ENCODE measurements at places on chromosomes 4 and X.

GRCh38 chr4:20049889-20050288 is 201.8 kb upstream of the SLIT2 start:
- H3K4me3 ChIP-seq = no peak overlapping the region
- no peaks in the 10 kb centered on the region for H3K36me3 ChIP-seq
- H3K4me1 ChIP-seq = no peaks in the 10 kb centered on the region
- no peak overlapping the region for H3K27ac ChIP-seq
- no peaks in the 10 kb centered on the region for H3K27me3 ChIP-seq
- DNase-seq = no peak

DNA sequence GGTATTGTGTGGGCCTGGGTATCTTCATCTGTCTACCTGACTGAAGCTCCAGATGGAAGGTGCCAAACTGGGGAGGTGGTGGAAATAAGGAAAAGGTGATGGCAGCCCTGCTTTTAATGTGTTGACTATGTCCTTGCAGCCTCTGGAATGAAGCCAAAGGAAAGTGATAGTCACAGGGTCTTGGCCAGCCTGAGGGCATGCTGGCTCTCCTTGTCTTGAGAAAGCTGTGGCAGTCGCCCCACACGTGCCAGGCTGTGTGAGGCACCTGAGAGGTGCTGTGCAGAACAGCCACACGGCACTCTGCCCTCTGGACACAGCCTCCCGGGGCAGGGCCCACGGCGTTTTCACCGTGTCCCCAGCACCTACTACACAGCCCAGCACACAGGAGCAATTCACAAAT is 77.6 kb downstream of the NAT8L start:
- H3K36me3 ChIP-seq = no peaks in the 10 kb centered on the region
- no peak for DNase-seq
- no peaks in the 10 kb centered on the region for H3K4me1 ChIP-seq
- H3K27ac ChIP-seq = no peak overlapping the region
- no peaks in the 10 kb centered on the region for H3K27me3 ChIP-seq

GRCh38 chr4:53686521-53686920 is 95.2 kb upstream of the LNX1 start:
- H3K36me3 ChIP-seq = no peaks in the 10 kb centered on the region
- H3K27me3 ChIP-seq = no peaks in the 10 kb centered on the region

DNA sequence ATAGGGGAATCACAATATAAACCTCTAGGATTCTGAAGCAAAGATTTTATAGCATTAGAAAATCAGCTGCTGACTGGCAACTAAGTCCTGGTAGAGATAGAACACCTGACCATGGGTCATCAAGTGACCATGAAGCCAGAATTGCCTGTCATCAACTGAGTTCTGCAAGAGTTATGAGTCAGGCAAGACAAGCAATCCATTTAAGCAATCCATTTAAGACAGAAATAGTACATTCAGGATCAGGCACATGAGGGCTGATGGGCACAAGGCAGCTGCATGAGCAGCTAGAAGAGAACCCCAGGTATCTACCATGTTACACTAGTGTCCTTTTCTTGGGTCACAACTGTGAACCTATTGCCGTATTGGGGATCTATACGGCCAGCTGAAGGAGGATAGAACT is 98.9 kb downstream of the SPRY1 start:
- no peaks in the 10 kb centered on the region for H3K36me3 ChIP-seq
- no peak overlapping the region for H3K4me3 ChIP-seq
- H3K27me3 ChIP-seq = no peaks in the 10 kb centered on the region
- no peaks in the 10 kb centered on the region for H3K4me1 ChIP-seq

GRCh38 chr4:151325111-151325948 is at the start of gene SH3D19:
TSS of gene SH3D19 (minus strand) at chr4:151325605. CDS start at chr4:151325352, 253 bp downstream.
- peak within 1 kb of the TSS; percentile 73 for H3K27ac ChIP-seq
- peak within 1 kb of the TSS; percentile 61 for H3K4me3 ChIP-seq
- peaks cover 19% of the 10 kb centered on the region for H3K4me1 ChIP-seq
- no peaks in the 10 kb centered on the region for H3K36me3 ChIP-seq

DNA sequence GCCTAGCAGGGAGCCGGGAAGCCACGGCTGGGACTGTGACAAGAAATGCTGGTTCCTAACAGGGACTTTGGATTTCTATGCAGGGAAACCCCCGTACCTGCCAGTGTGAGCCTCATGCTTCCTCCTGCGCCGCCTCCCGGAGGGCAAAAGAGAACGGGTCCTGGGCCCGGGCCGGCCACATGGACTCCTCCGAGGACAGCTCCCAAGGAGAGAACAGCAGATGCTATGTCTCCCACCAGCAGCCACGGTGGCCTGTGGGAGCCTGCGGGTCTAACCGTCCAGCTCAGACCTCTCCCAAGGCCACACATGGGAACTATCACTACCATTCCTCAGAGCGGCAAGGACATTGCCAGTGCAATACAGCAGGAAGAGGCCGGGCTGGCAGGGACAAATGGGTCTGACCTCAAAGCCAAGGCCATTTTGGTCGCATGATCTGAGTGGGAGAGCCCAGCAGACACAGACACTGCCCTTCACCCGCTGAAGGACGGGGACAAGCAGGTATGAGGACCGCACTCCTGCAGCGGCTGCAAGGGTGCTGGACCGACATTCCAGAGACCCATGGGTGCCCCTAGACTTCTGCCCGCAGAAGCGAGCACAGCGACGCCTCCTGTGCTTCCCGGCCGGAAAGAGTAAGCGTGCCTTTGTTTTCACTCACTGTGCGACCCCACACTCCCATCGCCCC is 4.5 kb upstream of the C4orf50 start:
- no peaks in the 10 kb centered on the region for H3K4me1 ChIP-seq
- no peaks in the 10 kb centered on the region for H3K36me3 ChIP-seq
- no peak for DNase-seq
- H3K27me3 ChIP-seq = no peaks in the 10 kb centered on the region

GRCh38 chr4:7323872-7324650 is 110.7 kb downstream of the PSAPL1 start:
- peaks cover under 1% of the 10 kb centered on the region for H3K4me1 ChIP-seq
- H3K27ac ChIP-seq = no peak overlapping the region
- no peaks in the 10 kb centered on the region for H3K36me3 ChIP-seq

DNA sequence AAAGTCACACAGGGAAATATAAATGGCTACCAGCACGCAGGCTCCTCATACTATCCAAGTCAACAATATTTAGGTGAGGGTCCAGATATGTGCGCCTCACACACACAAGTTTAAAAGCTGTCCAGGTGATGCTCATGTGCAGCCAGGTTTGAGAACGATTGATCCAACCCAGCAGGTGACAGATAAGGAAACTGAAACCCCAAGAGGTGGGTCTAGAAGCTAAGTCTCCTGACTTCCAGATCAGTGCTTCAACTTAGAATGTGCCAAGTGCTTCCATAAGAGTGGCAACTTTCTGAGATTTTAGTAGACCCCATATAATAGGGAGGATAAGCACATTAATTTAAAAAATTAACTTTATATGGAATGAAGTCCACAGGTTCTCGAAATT is 54.4 kb upstream of the NAP1L5 start:
- H3K27ac ChIP-seq = no peak overlapping the region
- H3K27me3 ChIP-seq = no peaks in the 10 kb centered on the region
- no peaks in the 10 kb centered on the region for H3K36me3 ChIP-seq
- no peak overlapping the region for H3K4me3 ChIP-seq
